Stimulated activated CD8-positive, alpha-beta memory T cell treated with anti-CD3 and anti-CD28 coated beads, Interleukin-7, amount 100 ng/mL, for 48 hours (primary cell): ENCODE measurements at places on chromosomes 5 and 9.

DNA sequence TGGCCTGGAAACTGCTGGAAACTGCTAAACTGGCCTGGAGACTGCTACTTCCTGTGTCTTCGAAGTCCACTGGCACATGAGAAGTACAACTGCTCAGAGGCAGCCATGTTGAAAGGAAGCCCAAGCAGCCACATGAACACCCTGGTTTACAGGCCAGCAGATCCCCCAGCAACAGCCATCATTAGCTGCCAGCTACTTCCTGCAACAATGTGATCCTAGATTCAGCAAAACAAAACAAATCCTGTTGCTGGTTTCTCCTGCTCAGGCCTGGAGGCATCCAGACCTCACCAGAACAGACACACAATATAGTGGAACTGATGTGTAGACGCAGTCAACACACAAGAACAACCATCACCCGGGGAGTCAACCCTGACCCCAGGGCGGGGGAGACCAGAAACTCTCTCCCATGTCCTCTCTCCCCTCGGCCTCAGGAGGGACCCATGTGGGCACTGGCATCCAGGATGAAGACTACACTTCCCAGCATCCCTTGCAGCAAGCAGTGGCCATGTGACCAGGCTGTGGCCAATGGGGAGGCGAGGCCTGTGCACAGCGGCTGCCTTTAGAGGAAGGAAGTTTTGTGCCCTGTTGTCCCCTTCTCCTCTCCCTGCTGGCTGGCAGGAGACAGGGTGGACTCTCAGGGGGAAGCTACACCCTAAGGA, 9.2 kb upstream of the LCN15 start:
- peak; percentile 29 for DNase-seq

DNA sequence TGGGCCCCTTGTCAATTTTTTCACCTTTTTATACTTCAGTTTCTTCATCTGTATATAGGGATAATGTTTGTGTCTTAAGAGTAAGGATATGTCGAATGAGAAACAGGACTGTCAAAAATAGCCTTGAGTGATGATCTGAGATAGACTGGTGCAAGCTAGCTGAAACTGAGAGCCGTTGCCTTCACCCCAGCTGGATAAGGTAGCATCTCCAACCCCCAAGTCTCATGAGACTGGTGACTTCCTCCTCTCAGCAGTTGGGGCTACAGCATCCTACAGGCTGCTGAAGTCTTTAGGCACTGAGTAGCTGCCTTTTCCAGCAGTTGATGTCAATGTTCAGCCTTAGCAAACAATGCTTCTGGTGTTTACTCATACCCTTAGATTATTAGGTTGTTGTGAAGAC, 330.2 kb downstream of the OSTF1 start:
- no peak for DNase-seq

DNA sequence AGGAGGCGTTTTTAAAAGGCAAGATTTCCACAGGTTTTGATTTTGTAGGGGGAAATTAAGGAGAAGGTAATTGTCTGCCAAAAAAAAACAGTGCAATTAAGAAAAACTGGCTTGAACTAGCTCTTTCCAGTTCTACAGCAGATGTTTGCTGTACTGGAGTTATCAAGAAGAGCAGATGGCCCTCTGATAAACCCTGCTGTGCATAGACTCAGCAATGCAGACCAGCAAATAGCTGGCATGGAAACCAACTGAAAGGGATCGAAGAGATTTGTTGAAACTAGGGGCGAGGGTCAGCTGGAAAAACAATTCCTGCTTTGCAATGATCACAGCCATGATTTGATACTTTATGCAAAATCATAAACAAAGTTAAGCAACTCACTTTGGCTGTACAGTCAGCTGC, 17.8 kb upstream of the BHMT start:
- DNase-seq, result no peak

DNA sequence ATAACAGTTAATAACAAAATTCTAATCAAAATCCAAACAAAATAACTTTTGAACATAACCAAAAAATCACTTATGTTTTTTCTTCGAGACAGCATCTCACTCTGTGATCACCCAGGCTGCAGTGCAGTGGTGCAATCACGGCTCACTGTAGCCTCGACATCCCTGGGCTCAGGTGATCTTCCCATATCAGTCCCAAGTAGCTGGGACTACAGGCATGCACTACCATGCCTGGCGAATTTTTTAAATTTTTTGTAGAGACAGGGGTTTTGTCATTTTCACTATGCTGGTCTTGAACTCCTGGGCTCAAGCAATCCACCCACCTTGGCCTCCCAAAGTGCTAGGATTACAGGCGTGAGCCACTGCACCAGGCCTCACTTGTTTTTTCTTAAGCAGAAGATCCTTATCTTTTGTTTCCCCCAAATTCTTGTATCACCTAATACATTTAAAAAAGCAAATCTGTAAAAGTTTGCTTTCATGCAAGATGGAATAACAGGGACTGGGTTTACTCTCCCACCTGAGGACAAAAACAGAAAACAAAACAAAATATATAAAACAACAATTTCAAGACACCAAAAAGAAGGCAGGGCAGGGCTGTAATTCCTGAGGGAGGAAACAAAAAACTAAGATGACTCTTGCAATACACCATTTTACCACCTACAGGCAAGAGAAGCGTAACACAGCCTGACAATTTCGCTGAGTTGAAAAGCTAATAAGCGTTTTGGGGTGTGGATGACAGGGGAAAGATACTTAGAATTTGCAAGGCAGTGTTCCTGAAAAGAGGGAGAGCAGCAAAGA, 71.4 kb downstream of the RAPGEF6 start:
- no peak for DNase-seq

DNA sequence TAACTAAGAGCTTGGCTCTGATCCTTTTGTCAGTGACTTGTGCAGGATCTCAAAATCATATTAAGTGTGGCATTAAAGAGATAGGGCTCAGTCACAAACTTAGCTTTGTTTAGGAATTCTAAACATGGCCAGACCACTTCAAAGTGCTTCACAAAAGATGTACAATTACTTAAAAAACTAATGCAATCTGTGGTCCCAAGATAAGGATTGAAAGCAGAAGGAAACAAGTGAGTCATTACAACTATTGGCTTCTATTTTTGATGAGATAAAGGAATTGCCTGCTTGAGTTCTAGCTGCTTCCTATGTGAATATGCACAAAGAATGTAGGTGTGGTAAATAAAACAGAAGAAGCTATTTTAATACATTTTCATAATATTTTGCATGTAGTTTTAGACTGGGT, 44.9 kb upstream of the SLC12A2 start:
- no peak for DNase-seq

GRCh38 chr5:132227485-132228240, at the start of gene P4HA2:
TSS of gene P4HA2 (minus strand) at chr5:132227853. CDS start at chr5:132218626, 9,227 bp downstream.
- DNase-seq, result peak; percentile 39

GRCh38 chr9:14147738-14148137, 166.2 kb downstream of the NFIB start:
- DNase-seq, result no peak

DNA sequence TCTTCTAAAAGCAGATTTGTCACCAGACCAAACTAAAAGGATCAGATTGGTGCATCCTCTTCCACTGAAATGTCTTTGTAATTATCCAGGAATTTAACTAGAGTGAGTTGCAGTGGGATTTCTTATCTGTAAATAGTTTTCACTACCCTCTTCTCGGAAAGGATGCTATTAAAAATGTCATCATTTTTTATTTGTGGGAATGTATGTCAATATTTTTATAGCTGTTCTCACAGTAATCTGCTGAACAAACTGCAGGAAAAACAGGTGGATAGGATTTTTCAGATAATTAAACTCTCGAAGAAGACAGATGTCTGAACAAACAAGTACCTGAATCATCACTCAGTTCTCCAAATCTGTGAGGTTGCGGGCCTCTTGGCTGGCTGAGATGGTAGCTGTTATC, 62.7 kb downstream of the RAB14 start:
- no peak for DNase-seq

GRCh38 chr5:180333661-180334060, 19.5 kb downstream of the GFPT2 start:
- no peak for DNase-seq

DNA sequence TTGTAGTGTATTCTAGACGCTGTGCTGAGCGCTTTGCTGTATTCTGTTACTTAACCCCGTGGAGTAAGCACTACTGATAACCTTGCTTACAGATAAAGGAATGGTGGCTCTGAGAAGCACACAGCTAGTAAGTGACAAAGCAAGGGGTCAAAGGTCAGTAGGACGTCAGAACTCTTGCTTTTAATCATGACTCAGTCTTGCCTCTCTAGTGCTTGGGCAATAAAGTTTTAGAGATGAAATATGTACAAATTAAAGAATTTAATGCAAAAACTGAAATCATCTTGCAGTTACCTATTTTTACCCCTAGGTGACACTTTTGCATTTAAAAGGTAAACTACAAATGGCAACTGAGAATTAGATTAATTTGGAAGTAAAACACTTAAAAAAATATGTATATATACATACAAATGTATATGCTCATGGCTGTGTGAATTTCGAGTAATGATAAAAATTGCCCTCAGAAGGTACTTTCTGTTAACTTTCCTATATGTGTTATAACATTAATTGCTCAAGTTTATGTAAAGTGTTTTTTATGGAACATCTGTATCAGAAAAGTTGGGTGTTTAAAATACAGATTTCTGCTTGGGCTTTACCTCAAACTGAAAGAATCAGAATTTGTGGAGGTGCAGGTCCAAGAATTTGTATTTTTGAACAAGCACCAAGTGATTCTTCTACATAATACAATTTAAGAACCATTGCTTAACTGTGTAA, 175.1 kb upstream of the DAB2 start:
- no peak for DNase-seq

DNA sequence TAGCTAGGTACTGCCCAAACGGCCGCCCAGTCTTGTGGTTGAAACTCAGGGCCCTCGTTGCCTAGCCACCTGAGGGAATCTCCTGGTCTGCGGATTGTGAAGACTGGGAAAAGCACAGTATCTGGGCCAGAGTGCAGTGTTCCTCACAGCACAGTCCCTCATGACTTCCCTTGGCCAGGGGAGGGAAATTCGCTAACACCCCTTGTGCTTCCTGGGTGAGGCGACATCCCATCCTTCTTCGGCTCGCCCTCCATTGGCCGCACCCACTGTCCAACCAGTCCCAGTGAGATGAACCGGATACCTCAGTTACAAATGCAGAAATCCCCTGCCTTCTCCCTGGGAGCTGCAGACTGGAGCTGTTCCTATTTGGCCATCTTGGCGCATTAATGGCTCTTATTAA, 250.5 kb downstream of the FER start:
- no peak for DNase-seq

DNA sequence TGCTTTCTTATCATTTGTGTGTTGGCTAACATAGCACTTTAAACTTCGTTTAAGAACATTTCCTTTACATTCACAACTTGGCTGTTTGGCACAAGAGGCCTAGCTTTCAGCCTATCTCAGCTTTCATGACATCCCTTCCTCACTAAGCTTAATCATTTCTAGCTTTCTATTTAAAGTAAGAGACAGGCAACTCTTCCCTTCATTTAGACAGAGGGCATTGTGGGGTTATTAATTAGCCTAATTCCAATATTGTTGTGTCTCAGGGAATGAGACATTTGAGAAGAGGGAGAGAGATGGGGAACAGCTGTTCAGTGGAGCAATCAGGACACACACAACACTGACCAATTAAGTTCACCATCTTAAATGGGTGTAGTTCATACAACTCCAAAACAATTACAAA, 51.0 kb upstream of the OR2K2 start:
- DNase-seq, result no peak

DNA sequence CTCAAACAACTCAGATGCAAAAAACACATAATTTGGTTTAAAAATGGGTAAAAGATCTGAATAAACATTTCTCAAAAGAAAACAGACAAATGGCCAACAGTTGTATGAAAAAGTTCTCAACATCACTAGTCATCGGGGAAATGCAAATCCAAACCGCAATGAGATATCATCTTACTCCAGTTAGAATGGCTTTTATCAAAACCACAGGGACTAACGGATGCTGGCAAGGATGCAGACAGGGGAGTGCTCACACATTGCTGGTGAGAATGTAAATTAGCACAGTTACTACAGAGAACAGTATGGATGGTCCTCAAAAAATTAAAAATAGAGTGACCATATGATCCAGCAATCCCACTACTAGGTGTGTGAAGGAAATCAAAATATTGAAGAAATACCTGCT, 589.1 kb upstream of the ADAMTS16 start:
- DNase-seq, result no peak

GRCh38 chr9:4939118-4939561, 45.9 kb upstream of the JAK2 start:
- DNase-seq, result no peak

DNA sequence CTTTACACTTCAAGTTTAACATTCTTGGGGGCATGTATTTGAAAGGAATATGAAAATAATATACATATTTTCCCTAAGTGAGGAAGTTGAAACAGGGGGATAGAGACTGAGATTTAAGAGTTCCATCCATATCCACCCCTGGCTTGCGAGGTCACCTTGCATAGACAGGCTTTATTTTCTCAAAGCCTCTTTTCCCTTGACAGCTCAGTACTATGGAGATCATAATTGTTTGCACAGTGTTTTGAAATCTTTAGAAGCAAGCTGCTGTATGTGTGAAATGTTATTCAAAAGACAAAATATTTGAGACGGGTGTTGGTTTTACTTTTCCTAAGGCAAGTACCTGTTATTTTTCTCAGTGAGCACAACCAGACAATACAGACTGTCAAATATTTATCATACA, 163.1 kb downstream of the LRRC70 start:
- DNase-seq, result no peak

DNA sequence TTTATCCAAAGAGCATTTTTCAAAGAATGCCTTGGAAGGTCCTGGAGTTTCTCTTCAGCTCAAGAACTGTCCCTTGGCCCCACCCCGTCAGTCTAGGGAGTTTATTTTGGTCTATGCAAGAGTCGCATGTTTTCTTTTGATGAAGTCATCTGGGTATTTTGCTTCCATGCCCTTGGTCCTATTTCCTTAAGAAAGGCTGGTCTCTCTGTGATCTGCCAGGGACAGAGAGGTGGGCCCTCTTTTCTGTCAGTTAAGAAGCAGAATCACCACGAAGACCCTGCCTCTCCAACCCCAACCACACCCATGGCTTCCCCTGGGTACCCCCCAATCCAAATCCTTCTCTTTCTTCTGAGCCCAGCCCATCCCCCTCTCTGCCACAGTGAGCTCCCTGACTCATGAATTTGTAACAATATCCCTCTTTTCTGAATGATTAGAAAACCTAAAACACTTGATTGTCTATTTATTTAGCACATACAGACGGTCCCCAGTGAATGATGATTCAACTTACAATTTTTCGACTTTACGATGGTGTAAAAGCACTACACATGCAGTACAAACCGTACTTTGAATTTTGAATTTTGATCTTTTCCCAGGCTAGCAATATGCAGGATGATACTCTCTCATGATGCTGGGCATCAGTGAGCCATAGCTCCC, 163.5 kb upstream of the ADRA1B start:
- no peak for DNase-seq
